Activated T-cell treated with anti-CD3 and anti-CD28 coated beads for 1 hour (primary cell): ENCODE measurements at places on chromosomes 11 and 22.
A peak's percentile ranks its signal among the peaks of the same experiment; 100 is the strongest.

- no peak for DNase-seq
These were observed 44.3 kb upstream of the JAM3 start for GRCh38 chr11:134024420-134025081.

GRCh38 chr11:128482512-128483191 is 104.7 kb downstream of the ETS1 start:
- DNase-seq: no peak

DNA sequence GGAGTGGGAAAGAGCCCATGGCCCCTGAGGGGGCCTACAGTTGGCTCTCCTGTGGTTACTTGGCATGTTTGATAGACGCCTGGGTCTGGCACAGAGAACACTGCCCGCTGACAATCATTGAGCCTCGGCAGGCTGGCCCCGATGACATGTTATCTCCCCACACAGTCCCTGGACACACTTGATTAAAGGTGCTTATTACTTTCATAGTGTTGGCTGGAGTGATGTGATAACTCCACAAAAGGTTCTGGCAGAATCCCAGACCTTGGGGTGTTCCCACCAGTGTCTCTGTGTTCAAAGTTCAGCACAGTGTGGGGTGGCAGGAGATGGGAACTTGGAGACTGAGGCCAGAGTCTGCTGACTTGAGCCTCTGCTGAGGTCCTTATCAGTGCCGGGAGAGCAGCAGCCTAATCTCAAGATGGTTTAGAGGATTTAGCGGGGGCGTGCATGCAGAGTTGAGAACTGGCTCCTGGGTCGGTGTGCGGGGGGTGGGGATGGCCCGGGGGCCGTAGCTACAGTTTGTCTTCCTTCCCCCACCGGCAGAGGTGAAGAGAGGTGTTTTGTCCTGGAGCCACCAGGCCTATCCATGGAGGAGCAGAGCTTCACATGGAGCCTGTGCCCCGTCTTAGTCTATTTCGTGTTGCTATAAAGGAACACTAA is 22.5 kb downstream of the PARVB start:
- DNase-seq: no peak

GRCh38 chr11:61682093-61682732 is 2.0 kb downstream of the DAGLA start:
- no peak for DNase-seq

GRCh38 chr11:115764176-115764575 is 260.0 kb upstream of the CADM1 start:
- no peak for DNase-seq

- no peak for DNase-seq
These were observed 143.0 kb upstream of the ARHGAP20 start for GRCh38 chr11:110855191-110855590.

DNA sequence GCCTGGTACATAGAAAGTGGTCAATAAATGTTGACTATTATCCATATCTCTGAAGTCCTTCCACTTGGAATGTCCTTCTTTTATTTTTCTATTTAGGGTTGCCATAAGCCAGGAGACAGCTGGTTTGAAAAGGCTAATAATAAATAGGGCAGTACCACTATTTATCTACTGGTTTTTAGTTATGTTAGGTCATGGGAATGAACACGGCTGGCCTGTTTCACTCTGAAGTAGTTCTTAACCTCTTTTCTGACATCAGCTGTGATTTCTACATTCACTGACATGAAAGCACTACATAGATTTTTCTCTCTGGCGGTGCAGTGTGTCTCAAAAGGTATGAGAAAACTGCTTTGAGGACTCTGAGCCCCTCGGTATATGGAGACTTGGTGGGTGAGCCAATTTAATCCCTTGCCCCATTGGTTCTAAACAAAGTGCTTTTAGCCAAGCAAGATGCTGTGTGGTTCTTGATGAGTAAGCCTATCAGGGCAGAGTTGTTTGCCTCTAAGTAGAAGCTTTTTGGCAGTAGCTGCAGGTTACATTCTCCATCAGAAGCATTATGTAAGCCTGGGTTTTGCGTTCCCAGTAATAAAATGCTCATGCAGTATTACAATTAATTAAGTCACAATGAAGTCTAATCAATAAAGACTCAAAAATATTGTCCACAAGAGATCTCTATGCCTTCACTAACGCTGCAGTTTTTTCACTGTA is 48.7 kb upstream of the APOA1 start:
- no peak for DNase-seq

GRCh38 chr11:64787526-64788320 is 9.4 kb upstream of the SF1 start:
- DNase-seq: peak; percentile 51

GRCh38 chr22:17943533-17944249 is 80.7 kb downstream of the MICAL3 start:
- DNase-seq: no peak
